ENCODE measurements at places on chromosomes 12 and 14.
A peak's percentile ranks its signal among the peaks of the same experiment; 100 is the strongest.

- ATAC-seq, result no peak
These were observed 6.6 kb upstream of the NPFF start for GRCh38 chr12:53513712-53514410.

DNA sequence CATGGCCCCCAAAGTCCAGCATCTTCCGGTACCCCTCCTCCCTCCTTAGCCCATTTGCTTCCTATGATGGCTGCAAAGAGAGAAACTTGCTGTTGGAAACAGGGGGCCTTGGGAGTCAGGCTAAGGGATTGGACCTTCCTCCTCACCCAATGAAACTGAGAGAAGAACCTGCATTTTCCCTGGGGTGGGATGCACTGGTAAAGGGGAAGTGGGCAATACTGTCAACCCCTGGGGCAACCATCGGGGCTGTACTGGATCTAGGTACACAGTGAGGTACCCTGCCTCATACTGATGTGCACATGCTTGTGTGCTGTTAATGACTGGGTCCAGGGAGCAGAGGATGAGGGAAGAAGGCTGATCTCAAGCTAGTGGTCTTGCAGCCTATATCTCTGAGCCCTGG lies 11.0 kb upstream of the JPH4 start:
- ATAC-seq, result no peak

GRCh38 chr12:41972196-41972595 lies 172.5 kb downstream of the GXYLT1 start:
- no peak for ATAC-seq

DNA sequence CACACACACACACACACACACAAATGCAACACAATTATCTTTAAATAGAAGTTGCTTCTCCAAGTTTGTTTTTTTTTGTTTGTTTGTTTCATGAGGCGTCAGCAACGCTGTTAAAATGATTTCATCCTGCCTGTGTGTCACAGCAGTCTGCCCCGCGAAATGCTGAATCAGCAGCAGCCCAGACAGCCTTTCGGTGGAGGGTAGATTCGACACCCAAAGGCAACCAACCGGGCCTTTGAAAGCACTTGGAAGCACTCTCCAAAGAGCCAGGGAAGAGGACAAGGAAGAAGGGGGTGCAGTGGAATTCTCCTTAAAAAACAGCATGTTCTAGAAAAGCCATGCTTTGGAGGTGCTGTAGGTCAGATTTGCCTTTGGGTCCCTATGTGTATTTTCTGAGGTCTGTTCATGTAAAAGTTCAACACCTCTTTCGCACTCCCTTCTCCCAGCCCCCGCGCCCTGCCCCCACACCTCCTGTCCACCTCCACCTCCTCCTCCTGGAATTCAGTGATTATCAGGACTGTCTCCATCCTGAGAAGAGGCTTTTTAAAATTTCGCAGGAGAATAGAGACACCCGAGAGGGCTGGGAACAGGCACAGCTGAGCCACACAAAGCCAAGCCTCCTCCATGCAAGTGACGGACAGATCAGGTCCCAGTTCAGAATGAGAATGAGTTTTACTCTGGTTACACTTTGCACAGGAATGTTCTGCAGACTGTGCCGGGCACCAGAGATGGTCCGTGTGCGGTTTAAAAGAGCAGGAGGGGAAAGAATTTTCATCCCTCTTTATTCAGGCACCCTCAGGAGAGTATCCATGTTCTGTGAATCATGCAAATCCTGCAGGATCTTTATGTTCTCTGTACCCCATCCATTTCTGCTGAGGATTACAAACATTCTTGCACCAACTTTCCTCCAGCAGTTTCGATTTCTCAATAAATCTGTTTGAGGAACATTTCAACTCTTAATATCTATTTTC lies 177.9 kb downstream of the ETV6 start:
- ATAC-seq, result no peak

- ATAC-seq, result no peak
These were observed 34.1 kb upstream of the TUBA1C start for GRCh38 chr12:49230805-49231194.

DNA sequence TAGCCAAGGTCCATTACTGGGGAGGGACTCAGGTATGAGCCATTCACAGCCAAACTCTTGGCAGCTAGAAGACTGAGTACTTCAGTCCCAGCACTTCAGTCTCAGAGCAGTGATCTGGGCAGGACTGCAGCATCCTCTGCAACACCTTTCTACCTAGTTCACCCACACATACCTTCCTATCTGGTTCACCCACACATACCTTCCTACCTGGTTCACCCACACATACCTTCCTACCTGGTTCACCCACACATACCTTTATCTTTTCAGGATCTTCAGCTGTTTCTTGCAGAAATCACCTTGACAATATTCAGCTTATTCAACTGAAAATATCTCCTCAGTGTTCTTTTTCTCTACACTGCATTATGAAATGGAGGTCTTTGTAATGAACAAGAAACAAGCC lies 101.3 kb downstream of the SRGAP1 start:
- no peak for ATAC-seq

DNA sequence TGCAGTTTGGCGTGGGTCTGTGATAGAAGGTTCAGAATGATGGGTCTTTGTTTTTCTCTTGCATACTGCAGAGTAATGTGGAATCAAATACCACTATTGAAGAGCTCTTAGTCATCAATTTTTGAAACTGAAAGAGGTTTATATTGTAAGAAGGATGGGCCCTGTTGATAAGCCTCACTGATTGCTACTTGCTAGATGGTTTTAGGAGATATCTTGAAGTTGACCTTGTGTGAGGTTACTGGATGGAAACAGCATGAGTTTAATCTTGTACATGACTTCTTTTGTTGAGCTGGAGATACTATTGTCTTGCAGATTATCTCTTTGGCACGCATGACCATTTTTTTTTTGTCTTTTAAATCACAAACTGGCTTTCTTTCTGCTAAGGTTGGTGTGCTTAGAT lies 13.8 kb downstream of the BICD1 start:
- peak; percentile 43 for ATAC-seq

DNA sequence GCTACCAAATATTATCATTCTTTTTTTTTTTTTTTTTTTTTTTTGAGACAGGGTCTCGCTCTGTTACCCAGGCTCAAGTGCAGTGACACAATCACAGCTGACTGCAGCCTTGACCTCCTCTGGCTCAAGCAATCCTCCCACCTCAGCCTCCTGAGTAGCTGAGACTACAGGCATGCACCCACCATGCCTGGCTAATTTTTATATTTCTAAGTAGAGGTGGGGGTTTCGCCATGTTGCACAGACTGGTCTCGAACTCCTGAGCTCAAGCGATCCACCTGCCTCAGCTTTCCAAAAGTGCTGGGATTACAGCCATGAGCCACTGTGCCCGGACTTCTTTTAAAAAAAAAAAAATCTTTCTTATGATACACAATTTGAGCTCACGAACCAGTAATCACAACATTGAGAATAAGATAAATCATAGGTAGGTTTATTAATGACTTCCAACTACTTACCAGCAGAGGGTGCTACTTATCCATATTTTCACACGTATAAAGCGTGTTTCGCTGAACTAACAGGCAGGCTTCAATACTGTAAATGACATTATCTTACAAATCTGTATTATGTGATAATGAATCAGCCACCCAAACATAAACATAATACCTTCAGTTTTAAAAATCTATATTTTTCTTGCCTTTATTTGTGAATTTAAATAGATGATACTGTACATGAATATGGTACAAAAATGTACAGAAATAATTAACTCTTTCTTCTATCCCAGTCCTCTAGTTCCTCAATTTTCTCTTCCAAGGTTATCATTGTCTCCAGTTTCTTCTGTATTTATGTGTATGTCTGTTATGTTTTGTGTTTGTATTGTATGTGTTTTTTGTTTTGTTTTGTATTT lies 42.5 kb upstream of the BCAT1 start:
- peak; percentile 78 for ATAC-seq

DNA sequence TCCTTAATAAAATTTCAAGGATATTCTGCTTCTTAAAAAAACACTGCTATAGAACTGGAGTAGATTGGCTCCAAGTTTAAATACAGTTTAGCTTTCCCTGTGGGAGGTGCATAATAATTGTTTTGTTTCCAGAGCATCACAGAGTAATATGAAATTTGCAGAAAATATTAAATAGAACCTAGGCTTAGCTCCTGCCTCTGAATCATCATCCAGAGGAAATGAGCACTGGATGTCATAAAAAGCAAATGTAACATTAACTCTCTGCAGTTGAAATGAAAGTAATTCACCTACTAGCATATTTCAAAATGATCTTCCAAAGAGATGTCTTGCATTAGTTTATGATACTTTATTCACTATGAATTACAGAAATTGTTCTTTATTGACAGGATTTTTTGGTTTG lies 769.8 kb downstream of the C12orf50 start:
- no peak for ATAC-seq

- ATAC-seq, result no peak
These were observed 3.6 kb downstream of the CCDC85C start for GRCh38 chr14:99600232-99600888.

- ATAC-seq, result no peak
These were observed 88.8 kb downstream of the GALNT8 start for GRCh38 chr12:4809013-4809448.

DNA sequence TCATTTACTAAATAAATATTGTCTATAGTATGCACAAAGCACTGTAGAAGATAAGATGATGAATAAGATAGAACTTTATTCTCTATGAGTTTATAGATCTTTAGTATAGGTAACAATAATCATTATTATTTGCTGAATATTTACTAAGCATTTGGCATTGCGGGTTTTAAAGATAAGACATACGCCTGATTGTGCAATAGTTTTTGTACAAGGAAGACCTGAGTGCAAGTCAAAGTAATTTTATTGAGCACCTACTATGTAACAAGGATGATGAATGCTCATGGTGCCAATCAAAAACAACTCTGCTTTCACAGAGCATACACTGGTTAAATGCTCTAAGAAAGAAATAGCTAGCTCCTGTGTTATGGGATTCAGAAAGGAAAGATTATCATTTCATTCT lies 1461.7 kb upstream of the FLRT2 start:
- no peak for ATAC-seq

GRCh38 chr12:90085494-90086274 lies 377.0 kb upstream of the ATP2B1 start:
- peak; percentile 39 for ATAC-seq

GRCh38 chr12:3491938-3492792 lies 1.2 kb downstream of the PRMT8 start:
- ATAC-seq, result peak; percentile 42

DNA sequence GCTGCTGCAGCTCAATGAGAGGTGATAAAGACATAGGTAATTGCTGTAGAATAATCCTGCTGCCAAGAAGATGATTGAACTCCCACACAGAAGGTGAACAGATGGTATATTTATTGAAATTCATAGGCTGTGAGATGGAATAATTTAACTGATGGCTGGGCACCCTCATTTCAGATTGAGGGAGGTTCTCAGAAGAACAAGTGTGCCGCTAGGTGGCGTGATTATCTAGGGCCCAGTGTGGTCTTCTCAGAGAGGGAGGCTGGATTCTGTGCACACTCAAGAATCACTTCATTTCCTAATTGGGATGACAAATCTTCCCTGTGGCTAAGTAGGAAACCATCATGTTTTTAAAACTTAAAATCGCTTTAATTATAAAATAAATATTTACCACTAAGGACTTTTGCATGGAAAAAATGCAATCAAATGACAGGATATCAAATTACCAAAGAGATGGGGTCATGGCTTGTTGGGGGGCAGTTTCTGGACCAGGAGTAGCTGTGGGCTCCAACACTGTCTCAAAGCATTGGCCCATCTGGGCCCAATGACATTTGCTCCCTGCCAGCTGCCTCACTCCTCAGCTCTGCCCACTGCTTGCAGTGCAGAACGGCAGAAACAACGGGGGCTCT lies 132.3 kb downstream of the SNAPC1 start:
- ATAC-seq, result peak; percentile 36

DNA sequence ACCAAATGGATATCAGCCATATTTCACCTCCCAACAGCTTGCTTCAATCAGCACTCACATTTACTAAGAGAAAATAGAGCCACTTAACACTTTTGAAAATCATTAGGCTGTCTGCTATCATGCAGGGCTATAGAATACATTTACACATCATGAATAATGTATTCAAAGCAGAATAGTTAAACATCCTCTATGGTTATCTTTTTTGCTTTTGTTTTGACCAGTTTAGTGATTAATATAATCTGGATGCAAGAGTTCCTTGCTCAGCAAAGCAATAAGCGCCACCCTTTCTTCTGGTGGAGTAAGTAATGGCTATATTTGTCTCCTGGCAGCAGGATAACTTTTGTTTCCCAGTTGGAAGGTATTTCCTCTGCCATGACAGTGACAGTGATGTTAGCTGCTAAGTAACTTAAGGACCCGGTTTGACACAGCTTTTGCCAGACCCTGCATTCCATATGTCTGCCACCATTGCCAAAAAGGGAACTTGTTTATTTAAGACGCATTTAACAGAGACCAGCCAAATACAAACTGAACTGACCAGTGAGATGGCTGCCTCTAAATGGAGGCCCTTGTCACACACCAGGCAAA lies 70.3 kb upstream of the NR2C1 start:
- ATAC-seq, result no peak

DNA sequence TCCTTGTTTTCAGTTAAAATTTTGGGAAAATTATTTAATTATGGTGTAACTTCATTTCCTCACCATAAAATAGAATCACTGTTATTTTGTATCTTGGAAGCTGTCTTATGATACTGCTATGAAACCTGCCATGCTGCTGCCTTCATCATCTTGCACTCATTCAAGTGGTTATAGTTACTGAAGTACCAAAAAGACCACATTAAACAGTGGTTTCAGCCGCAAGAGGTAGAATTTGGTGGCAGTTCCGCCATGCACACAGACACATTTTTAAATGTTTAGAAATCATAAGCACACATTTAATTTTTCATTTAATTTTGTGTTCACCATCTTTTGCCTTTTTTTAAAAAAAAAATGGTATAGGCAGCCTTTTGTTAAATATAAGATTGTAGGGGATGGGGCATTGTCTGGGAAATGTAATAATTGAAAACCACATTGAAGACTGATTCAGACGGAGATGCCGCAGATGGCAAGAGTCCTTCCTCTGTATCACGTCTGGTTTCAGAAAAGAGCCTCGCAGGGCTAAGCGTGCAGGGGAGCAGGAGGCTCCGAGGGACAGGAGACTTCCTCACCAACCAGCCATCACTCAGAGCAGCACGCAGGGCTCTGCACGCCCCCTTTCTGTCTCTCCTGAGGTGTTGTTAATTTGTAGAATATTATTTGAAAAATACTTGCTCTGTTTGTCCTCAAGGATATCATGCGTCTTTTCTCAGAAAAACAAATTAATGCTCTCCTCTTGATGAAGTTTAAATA lies 115.2 kb upstream of the PELI2 start:
- ATAC-seq, result peak; percentile 95

DNA sequence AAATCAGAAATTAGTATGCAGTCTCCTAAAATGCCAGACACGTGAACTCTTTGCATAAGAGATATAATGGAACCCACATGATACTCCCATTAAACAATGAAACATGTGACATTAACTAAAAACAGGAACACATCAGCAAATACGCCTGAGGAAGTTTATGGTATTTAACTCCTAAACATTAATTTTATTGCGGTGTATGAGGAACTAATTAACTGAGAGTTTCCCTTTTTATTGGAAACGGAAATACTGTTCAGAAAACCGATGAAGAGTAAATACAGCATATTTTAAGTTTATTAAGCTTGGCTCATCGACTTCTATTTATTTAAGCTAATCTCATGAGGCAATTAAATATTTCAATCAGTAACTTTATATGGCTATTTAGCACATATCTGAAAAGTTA lies 290.3 kb downstream of the SOX5 start:
- ATAC-seq, result no peak

GRCh38 chr12:116441292-116441691 lies 117.9 kb upstream of the MAP1LC3B2 start:
- no peak for ATAC-seq

GRCh38 chr12:114447274-114447716 lies 41.4 kb upstream of the TBX5 start:
- no peak for ATAC-seq

- ATAC-seq, result no peak
These were observed 257.2 kb upstream of the PRICKLE1 start for GRCh38 chr12:42846782-42847181.
